ENCODE measurements at places on chromosomes 4 and X. TPM values are rescaled to one million over a fixed set of nuclear protein-coding genes. Genes with fewer than 3 reads are reported as not detected.

MAGEA1 gene
- total RNA-seq, result not detected

XAGE1A gene
- total RNA-seq, result not detected

MAGEA9B gene
- not detected for total RNA-seq

MXRA5 gene
- 4.7 TPM for total RNA-seq

PABPC4L gene
- total RNA-seq, result 2.2 TPM

NALF2 gene
- not detected for total RNA-seq

MRFAP1L1 gene
- total RNA-seq, result 342 TPM

FGB gene
- total RNA-seq, result not detected

TMPRSS11B gene
- not detected for total RNA-seq

LRP2BP gene
- 0.74 TPM for total RNA-seq

TMSB15C gene
- total RNA-seq, result 3.3 TPM

EPHA5 gene
- total RNA-seq, result 50.2 TPM
